ENCODE measurements at places on chromosomes 4 and X.

DNA sequence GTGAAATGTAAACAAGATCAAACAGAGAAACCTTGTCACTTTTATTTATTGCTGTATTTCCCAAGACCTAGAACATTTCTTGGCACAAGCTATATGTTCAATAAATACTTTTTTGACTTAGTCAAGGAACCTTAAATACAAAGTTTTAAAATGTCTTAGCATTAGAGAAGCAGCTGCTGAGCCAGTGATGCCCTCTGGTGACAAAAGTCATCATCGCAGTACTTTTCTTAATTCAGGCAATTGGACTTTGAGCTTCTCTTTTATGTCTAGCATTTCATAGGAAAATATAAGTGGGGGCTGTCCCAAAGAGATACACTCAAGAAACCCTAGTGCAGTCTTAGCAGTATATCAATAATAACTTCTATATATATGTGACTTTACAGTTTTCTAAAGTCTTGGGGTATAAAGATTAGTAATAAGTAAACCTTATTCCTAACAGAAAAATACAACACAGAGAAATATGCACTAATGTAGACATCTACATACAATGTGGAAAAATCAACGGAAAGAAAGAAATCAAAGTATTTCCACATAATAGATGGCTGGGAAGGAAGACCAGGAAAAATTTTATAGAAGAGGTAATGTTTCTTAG is 118.4 kb downstream of the DTHD1 start:
- peak; percentile 16 for DNase-seq

DNA sequence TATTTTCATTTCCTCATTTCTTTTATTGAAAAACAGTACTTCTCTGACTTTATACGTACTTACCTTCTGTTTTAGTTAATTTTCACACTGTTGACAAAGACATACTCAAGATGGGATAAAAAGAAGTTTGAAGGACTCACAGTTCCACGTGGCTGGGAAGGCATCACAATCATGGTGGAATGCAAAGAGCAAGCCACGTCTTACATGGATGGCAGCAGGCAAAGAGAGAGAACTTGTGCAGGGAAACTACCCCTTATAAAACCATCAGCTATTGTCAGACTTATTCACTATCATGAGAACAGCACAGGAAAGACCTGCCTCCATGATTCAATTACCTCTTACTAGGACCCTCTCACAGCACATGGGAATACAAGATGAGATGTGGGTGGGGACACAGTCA is 20.7 kb upstream of the UGT2B15 start:
- no peak for DNase-seq

DNA sequence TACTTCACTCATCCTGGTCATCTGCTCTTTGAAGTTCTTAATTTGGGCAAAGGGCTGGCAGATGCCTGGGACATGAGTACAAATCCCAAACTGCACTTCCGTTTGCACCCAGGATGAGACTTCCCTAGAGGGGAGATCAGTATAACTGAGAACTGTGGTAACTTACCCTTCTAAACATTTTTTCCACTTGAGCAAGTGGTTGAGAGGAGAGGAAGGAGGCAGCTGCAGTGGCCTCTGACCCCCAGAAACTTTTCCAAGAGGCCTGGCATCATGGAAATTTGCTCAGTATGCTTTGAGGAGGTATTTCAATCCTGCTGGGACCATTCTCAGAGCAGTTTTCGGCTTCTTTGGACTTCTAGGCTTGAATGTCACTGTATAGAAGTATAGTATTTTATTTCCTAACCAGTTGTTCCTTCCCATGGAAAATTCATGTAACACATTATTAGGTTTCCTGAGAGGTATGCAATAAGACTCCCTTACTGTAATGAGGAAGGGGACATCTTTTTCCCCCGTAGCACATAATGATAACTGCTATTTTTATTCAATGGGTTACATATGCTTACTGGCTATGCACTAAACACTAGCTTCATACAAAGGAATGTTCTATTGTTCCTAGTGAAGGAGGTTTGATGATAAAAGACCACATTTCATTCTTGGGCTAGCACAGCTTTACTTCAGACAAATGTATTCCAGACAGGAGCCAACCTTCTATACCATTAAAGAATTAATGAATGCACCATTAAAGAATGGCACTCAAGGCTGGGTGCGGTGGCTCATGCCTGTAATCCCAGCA is 129.3 kb downstream of the SHROOM3 start:
- DNase-seq: no peak

- DNase-seq: no peak
Observed at GRCh38 chrX:47583240-47583861, 1.1 kb downstream of the TIMP1 start.

DNA sequence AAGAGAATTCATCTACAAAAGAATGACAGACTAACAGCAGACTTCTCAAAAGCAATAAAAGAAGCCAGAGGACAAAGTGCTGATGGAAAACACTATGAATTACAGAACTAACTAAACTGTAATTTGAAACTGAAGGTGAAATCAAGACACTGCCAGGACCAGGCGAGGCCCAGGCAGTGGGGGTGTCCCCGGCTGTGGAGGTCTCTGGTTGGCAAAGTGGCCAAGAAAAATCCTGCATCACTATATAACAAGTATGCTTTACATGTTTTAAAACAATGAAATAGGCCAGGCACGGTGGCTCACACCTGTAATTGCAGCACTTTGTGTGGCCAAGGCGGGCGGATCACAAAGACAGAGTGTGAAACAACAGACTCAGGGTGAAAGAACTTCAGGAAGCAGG is 32.9 kb downstream of the CHM start:
- DNase-seq: no peak

DNA sequence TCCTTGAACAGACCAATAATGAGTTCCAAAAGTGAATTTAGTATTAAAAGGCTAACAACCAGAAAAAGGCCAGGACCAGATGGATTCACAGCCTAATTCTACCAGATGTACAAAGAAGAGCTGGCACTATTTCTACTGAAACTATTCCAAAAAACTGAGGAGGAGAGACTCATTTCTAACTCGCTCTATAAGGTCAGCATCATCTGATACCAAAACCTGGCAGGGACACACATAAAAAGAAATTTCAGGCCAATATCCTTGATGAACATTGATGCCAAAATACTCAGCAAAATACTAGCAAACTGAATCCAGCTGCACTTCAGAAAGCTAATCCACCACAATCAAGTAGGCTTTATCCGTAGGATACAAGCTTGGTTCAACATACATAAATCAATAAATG is 35.8 kb upstream of the USP46 start:
- no peak for DNase-seq

GRCh38 chr4:108556588-108557200 is 63.7 kb upstream of the RPL34 start:
- DNase-seq: no peak

DNA sequence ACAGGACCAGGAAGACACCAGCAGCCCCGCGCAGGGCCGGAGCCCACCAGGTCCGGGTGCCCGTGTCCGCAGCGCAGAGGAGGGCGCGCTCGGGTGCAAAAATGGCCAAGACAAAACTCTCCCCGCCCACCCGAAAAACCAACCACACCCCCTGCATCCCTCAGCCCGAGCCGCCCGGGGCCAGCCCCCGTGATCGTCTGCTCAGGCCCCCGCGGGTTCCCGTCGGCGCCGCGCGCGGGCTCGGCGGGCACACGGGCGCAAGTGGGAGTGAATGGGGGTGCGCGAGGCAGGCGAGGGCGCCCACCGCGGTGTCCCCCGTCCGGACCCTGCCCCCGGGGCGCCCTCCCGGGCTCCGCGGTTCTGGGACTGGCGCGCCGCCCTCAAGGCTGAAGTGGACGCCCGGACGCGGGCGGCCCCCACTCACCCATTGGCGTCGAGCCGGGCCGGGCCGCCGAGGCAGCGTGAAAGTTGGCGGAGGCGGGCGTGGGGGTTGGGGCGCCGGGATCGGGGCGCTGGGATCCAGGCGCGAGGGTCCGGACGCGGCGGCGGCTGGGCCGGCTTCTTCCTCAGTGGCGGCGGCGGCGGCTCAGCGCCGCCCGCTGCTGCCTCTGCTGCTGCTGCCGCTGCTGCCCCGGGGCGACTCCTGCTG is 393 bp downstream of the SH3KBP1 start:
- no peak for DNase-seq

- no peak for DNase-seq
Observed at GRCh38 chrX:41005445-41005992, 79.7 kb upstream of the USP9X start.

- no peak for DNase-seq
Observed at GRCh38 chr4:74223801-74224200, 65.9 kb downstream of the MTHFD2L start.

- no peak for DNase-seq
Observed at GRCh38 chrX:105725228-105725627, 97.1 kb upstream of the NRK start.

- no peak for DNase-seq
Observed at GRCh38 chrX:13014111-13015096, 30.0 kb downstream of the FAM9C start.

- no peak for DNase-seq
Observed at GRCh38 chr4:574346-575161, 1.5 kb downstream of the TMEM271 start.

GRCh38 chr4:16122308-16122711 is 38.5 kb upstream of the PROM1 start:
- no peak for DNase-seq

DNA sequence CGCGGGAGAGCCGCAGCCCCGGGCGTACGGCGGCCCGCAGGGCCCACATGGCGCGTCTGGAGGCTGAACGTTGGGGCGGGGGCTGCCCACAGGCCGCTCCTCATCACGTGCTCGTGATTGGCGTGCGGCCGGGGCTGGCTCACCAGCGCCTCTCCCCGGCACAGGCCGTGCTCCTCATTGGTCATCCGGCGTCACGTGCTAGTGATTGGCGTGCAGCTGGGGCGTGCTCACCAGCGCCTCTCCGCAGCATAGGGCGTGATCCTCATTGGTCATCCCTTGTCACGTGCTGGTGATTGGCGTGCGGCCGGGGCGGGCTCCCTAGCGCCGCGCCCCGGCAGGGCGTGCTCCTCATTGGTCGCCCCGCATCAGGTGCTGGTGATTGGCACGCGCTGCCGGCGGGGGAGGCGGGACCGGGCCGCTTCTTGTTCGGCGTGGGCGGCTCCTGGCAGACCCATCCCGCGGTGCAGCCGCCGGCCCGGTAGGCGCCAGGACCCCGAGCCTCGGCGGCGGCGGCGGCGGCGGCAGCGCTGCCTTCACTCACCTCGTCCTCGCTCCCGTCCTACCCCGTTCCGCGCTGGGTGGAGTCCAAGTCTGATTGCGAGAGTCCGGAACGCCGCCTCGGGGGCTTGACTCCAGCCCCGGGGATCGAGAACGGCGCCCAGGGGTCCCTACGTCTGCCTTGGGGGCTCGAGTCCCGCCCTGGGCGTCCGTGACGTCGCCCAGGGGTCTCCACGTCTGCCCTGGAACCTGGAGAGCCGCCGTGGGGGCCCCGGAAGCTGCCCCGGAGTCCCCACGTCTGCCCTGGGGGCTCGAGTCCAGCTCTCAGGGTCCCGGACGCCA is at the start of gene GTPBP6:
TSS of gene GTPBP6 (minus strand) at position 58 of the 840 bp plus-strand sequence. CDS start at position 49, 9 bp downstream.
- peak; percentile 94 for DNase-seq

GRCh38 chr4:4269856-4270255 is 20.1 kb downstream of the LYAR start:
- no peak for DNase-seq

GRCh38 chr4:176791591-176792325 is 964 bp downstream of the VEGFC start:
- DNase-seq: no peak

- no peak for DNase-seq
Observed at GRCh38 chr4:5900844-5901243, 8.0 kb upstream of the CRMP1 start.

DNA sequence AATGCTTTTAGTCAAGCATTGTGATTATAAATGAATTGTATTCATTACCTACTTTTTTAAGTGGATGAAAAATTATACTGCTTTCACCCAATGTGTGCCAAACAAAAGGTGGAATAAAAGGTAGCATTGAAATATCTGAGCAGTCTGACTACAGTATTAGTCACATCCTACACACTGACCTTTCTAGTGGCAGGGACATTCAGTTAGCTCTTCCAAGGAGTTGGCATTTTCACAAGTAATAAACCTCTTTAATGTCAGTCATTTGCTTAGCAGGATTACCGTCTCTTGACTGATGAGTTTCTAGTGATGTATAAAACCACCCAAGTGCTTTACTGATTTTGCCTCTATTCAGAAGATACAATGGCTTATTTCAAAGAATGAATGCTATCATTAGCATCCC is 687.9 kb downstream of the ARAP2 start:
- no peak for DNase-seq

DNA sequence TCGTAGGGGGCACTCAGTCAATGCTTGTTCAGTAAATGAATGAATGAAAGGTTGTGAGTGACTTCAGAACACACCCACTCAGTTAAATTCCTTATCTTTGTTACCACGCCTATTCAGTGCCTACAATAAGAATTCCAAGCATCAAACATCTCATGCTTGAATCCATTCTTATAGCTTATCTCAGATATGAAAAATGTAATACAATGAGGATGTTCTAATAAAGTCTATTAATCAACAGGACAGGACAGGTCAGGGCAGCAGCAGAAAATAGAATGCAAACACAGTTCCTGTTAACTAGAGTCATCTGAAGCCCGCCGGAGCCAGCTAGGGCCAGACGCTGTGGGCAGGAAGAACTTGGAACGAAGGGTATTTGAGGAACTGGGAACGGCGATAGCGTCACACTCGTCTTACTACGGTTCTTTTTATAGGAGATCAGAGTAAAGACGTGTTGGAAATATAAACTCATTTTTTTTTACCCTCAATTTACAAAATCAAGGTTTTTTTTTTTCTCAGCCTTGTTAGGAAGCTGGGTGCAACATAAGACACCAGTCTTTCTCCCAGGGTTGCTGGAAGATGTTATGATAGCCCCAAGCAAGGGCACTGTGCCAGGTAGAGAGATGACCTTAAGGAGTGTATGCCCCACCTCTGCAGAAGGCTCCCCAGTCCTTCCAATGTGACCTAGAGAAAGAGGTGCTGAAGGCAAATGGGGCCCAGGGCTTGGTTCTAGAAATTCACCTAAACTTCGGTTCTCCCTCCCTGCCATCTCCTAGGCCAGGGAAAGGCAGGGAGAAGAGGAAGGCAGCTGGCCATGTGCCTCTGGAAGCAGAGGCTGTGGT is 48.3 kb downstream of the SEL1L3 start:
- no peak for DNase-seq

DNA sequence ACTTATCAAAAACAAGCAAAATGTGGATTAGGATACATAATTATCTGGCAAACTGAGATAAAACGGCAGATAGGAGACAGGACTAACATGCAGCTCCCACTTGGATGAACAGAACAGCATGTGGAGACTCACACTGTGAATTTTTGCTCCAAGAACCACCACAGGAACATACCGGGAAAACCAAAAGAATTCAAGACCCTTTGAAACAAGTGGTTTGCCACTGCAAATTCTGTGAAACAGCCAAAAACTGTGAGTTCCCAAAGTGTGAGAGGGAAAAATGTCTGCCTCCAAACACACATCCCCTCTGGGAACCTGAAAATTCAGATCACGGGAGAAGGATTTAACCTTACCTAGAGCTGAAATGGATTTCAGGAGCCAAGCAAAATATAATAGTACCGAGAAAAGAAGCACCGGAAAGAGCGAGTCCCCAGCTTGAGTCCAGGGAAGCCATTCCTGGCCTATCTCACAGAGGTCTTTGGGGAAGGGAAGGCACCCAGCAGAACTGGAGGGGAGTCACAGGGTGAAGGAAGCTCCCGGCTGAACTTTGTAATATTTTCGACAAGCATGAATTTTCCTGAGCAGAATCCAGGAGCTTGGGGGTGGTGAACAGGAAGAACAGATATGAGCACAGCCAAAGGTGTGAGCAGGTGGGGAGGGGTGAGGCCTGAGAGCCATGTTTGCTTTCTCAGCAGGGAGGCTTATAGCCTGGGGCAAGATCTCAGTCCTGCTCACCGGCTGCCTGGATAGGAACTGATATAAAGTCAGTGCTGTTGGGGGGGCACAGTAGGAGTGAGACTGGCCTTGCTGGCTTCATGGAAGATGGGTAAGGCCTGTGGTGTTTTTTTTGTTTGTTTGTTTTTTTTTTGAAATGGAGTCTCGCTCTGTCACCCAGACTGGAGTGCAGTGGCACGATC is 23.9 kb downstream of the MANBA start:
- no peak for DNase-seq

All from activated CD8-positive, alpha-beta memory T cell treated with anti-CD3 and anti-CD28 coated beads for 1 hour (primary cell).